Effector memory CD4-positive, alpha-beta T cell (primary cell): ENCODE measurements at places on chromosomes 12 and 14.

GRCh38 chr12:51199366-51199945 lies 18.4 kb downstream of the POU6F1 start:
- DNase-seq: no peak

GRCh38 chr12:54590978-54591591 lies 2.6 kb upstream of the PPP1R1A start:
- DNase-seq: no peak

DNA sequence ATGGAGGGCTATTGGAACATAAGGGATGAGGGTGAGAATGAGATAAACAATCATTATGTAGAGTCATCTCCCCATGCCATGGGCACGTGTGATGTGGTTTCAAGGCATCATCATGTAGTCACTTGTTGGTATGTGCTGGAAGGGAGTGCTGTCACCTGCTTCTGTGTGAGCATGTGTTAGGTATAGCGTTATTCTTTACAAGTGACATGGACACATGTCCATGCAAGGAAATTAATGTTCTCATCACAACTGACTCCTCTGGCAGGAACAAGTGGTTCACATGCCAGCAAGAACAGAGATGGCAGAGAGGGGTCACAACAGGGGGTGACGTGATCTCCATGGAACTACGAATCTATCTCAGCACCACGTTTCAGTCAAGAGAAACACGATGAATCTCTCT lies 815.8 kb downstream of the BCL11B start:
- no peak for DNase-seq

DNA sequence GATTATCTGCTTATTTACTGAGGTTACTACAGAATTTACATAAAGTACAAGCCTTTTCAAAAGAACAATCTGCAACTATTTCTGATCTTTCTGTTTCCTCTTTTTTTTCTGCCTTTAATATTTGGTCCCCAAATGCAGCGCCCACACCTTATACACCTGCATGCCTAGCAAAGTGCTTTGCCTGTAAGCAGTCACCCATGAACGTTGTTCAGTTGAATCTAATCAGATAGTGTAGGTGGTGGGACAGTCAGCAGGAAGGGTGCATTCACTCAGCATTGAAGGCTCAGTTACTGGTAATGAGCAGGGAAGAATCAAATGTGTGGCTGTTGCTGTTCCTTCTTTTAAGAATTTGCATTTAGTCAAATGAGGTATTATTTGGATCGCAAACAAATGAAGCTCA lies 108.4 kb downstream of the GPR135 start:
- DNase-seq: no peak

DNA sequence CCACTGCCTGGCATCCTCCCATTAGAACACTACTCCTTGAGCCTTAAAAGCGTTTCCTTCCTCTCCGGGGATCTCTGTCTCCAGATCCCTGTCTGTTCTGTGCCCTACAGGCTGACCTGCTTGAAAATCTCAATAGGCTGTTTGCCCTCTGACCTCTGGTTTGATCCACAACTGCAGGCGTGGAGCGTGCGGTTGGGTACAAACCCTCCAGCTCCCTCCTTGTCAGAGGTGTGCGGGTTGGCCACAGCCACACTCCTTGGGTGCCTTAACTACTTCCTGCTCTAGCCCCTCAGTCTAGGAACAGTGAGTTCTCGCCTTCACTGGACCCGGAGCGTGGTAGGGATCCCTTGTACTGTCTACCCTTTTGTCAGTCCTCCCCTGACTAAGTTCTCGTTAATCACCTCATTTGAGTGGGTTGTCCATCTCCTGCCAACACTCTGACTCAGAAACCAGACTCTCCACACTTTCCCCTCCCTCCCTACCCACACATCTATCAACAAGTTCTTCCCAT lies 33.1 kb downstream of the CMKLR1 start:
- DNase-seq: no peak

- no peak for DNase-seq
Measured at GRCh38 chr12:106582641-106583230, at the start of gene RFX4. Gene RFX4 (plus strand): TSS chr12:106583004. CDS start chr12:106583321, 317 bp downstream.

DNA sequence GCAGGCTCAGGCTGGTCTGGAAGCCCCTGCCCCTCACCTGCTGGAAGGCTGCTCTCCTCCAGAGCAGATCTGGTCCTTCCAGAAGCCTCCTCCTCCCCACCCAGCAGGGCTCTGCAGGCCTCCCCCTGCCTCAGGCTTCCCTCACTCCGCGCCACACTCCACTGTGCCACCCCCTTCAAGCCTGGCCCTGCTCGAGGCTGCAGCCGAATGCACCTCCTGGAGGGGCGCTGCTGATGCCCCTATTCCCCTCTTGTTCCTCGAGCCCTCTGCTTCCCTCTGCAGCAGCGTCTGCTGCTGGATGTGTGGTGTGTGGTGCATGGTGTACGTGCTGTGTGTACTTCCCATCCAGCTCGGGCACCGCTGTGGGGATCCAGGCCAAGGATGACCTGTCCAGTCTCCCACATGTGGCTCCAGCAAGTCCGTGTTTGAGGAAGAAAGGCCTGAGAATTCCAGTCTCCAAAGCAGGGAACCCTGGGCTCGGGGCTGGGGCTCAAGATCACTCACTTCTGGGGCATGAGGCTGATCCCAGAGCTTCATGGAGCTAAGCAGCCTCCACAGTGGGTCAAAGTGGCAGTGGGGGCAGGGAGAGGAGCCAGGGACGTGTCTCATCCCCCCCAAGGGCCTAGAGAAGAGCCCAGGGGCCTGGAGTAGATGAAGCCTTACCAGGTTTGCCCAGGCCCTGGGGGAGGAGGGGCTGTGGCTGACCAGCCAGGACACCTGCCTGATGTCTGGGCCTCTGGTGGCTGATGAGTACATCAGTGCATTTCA lies 136.0 kb upstream of the C14orf180 start:
- no peak for DNase-seq
